ENCODE measurements at places on chromosomes 11 and 22.
A peak's percentile ranks its signal among the peaks of the same experiment; 100 is the strongest.

GRCh38 chr11:114128399-114128798 is 68.9 kb downstream of the ZBTB16 start:
- no peak for DNase-seq

GRCh38 chr11:66016793-66017177 is 5.0 kb downstream of the CST6 start:
- DNase-seq = no peak

DNA sequence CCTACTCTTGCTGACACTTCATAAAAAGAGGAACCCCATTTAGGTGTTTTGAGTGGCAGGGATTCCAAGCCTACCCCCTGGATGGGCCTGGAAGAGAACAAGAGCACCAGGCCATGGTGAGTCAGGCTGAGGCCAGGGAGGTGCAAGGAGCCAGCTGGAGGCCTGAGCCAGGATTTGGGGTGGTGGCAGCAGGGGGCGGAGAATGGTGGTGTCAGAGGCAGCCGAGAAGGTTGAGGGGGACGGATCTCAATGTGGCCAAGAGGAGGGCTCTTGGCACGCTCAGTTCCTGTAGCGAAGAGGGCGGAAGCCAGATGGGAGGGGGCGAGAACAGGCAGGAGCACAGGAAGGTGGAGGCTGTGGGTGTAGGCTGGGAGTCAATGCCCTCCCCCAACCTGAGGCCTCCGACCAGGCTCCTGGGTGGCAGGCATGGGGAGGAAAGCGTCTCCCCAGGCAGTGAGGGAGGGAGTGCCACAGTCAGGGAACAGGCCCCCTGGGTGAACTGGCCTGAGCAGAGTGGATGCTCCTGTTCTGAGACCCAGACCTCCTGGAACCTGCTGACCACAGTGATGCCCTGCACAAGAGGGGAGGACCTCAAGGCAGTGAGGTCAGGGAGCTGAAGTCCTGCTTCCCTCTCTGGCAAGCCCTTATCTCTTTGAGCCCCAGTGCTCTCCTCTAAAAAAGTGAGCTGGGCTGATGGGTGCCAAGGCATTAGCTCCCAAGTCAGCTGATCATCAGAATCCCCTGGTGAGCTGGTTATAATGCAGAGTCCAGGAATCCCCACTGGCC is 13.9 kb downstream of the RTN4RL2 start:
- DNase-seq = peak; percentile 52

- DNase-seq = no peak
Measured at GRCh38 chr11:59144096-59144495, 1.4 kb downstream of the FAM111A start.

DNA sequence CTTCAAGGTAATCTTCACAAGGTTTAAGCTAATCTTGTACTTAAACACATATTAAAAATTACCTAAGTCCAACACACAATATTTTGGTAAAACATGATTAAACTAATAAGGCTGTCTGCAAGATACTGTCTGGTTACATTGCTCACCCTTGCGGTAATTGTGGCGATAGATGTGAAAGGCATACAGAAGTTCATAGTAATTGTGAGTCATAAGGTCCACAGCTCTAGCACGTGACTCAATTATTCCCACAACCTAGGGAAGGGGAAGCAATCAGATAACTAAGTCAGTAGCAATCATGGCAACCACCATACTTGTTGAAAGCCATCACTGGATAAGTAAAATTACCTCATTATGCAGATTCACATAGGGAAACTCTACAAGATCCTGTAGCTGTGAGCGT is 30.5 kb upstream of the FNBP4 start:
- DNase-seq = peak; percentile 70

GRCh38 chr11:86341382-86341781 is 33.3 kb upstream of the CCDC81 start:
- DNase-seq = no peak

GRCh38 chr11:84866922-84867321 is 760.2 kb downstream of the DLG2 start:
- no peak for DNase-seq

DNA sequence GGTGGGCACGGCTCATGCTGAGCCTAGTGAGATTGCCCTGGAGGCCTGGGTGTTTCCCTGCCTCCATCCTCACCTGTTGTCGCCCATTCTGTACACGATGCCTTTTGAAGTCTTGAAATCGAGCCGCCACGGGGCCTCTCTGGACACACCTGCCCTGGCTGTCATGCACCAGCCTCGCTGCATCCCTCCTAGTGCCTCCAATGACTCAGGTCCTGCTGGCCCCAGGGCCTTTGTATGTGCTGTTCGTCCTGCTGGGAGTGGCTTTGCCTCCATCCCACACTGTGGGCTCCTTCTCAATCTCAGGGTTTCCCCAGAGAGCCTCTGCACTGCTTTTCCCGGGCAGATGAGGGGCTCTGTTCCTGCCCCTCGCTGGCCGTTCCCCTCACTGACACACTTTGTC is 8.9 kb upstream of the MYEOV start:
- DNase-seq = no peak

DNA sequence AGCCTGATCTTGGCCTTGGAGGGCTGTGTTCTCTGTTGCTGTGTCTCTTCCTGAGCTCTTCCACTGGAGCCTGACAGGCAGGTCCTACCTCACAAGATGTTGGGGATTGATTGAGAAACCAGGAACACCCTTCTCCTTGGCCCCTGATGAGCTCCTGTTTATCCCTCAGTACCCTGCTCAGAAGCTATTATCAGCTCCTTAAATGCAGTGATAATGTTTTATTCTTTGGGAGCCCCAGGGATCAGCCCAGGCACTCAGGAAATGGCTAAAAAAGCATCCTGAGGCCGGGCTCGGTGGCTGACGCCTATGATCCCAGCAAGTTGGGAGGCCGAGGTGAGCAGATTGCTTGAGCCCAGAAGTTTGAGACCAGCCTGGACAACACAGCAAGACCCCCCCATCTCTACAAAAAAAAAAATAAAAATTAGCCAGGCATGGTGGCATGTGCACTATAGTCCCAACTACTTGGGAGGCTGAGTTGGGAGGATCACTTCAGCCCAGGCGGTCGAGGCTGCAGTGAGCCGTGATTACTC is 4.9 kb upstream of the PHLDA2 start:
- no peak for DNase-seq

DNA sequence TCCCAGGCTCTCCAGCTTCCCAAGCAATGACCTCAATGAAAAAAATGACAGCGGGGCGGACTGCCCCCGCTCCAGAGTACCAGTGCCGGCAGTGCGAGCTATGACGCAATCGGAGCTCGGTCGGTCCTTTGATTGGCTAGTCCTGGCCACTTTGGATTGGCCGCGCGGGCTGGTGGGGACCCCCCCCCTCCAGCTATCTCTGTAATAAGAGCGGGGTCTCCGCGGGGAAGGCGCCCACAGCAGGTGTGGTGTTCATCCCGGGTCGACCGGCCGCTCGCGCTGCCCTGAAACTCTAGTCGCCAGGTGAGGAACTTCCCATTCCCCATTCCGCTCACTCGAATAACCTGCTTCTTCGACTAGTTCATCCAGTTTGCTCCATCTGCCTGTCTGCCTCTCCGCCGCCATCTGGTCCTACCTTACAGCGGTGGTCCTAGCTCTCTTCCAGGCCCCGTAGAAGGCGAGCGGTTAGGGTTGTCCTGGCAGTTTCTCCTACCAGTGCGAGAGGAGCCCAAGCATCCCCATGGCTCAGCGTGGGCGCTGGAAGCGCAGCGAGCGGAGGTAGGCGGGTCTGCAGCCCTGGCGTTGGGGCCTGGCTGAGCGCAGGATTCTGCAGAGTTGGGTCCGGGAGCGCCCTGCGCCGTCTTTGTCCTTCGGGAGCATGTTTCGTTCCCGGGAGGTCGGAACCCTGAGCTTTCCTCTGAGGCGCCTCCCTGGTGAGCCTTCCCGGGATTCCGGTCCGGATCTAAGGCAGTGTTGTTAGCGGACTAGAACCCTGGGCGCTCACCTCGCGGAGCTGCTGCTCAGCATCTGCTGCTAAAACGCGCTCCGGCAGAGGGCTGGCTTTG is at the start of gene CALCB:
Gene CALCB, plus strand, starts transcription at position 233 of the 845 bp plus-strand sequence. CDS start 1,126 bp downstream, outside the sequence.
- DNase-seq = peak; percentile 64

GRCh38 chr11:61797263-61797944 is 4.7 kb downstream of the FEN1 start:
- DNase-seq = peak; percentile 65

Data from stimulated activated CD4-positive, alpha-beta T cell treated with anti-CD3 and anti-CD28 coated beads, Interleukin-15, amount 100 ng/mL, for 24 hours (primary cell).